Spinal cord (tissue), 10 donors: ENCODE measurements at places on chromosomes 6 and 20. TPM values are rescaled to one million over a fixed set of nuclear protein-coding genes. Genes with fewer than 3 reads are reported as not detected.

Gene BTN1A1
- not detected for total RNA-seq

Gene BPIFA1
- total RNA-seq, result not detected

Gene UNC5CL
- 0.20 TPM for total RNA-seq

- no peak for DNase-seq
- H3K36me3 ChIP-seq, result peaks cover 28% of the 10 kb centered on the region
- no peak overlapping the region for H3K27ac ChIP-seq
- no peak overlapping the region for H3K4me3 ChIP-seq
- peaks cover 14% of the 10 kb centered on the region for H3K4me1 ChIP-seq
Observed at GRCh38 chr6:158068893-158069799, 87.5 kb downstream of the SYNJ2 start.

GRCh38 chr20:588476-588875 is 21.6 kb downstream of the TCF15 start:
- no peak overlapping the region for H3K4me3 ChIP-seq
- no peaks in the 10 kb centered on the region for H3K4me1 ChIP-seq
- no peak for DNase-seq
- H3K27me3 ChIP-seq, result no peaks in the 10 kb centered on the region
- H3K36me3 ChIP-seq, result no peaks in the 10 kb centered on the region
- H3K27ac ChIP-seq, result no peak overlapping the region
